ENCODE measurements at places on chromosomes 1 and 21. TPM values are rescaled to one million over a fixed set of nuclear protein-coding genes. Genes with fewer than 3 reads are reported as not detected.

CHI3L1 gene
- 136 TPM for total RNA-seq

TTC39A gene
- total RNA-seq: 0.64 TPM

SPATA1 gene
- total RNA-seq: 0.97 TPM

GRCh38 chr1:35577071-35577998 is 4.2 kb downstream of the TFAP2E start:
- DNase-seq: peak; percentile 20

GRCh38 chr1:161182214-161182613 is 4.9 kb upstream of the B4GALT3 start:
- DNase-seq: peak; percentile 57

DNA sequence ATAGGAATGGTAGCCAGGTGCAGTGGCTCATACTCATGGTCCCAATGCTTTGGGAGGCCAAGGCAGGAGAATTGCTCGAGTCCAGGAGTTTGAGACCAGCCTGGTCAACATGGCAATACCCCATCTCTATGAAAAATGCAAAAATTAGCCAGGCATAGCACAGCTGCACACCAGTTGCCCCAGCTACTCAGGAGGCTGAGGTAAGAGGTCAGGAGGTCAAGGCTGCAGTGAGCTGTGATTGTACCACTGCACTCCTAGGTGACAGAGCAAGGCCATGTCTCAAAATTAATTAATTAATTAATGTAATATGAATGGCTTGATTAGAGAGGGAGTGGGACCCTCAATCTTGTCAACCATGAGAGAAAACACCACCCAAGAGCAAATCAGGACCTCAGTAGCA is 198.7 kb upstream of the DUSP10 start:
- DNase-seq: no peak

- no peak for DNase-seq
These were observed 19.9 kb upstream of the ERICH3 start for GRCh38 chr1:74693473-74693872.

DNA sequence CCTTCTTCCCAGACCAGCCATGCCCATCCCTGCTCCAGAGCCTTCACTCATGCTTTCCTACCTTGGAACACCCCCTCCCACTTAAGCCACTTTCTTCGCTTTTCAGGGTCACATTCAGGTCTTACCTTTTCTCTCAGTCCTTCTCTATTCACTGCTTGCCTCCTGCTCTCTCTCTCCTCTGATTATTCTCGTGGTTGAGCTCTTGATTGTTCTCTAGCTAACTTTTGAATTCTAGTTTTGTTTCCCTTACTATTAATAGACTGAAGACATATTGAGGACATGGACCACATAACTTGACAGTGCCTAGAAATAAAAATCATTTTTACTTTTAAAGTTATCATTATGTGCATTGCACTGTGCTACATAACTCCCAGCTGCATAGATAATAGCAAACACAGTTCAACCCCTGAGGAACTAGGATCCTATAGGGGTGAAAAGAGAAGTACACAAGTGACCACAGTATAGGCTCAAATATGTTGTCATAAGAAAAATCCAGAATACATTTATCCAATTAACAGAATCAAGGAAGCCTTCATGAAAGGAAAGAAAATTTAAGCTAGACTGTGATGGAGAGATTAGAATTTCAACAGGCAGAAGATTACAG is 21.5 kb downstream of the INSL5 start:
- DNase-seq: no peak

DNA sequence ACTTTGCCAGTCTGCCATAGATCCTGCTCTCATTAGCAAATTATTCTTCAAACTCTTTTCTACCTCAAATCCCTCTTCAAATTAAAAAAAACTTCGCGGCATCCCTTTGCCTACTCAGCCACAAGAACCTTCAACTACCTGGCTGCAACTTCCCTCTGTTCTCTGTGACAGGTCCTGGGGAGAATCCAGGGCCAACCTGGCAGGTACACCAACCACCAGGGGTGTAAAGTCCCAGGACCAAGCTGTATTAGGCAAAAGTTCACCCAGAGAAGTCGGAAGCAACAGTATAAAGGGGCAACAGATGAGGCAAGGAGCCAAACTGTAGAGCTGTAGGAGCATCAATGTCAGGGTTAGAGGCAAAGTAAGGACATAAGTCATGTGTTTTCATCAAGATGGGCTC is 18.3 kb upstream of the ITLN2 start:
- no peak for DNase-seq

DNA sequence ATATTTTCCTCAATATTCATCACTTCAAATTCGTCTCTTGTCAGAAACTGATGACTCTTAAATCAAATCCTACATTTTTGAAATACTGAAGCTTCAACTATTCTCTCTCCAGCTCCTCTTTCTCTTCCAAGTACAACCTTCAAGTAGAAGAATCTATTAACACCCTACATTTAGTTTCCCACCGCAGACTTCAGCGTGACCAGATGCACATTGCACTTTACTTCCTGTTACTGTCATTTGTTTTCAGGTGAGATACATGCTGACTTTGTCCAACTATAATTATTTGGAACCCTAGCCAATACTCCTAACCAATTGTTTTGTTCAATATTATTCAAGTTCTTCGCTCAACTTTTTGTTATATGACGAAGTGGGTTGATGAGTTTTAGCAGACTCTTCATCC is 116.0 kb downstream of the MRPL39 start:
- no peak for DNase-seq

Data from fibroblast of villous mesenchyme (primary cell).